SK-N-DZ (cell line): ENCODE measurements at places on chromosomes 5 and 9.
A peak's percentile ranks its signal among the peaks of the same experiment; 100 is the strongest.

DNA sequence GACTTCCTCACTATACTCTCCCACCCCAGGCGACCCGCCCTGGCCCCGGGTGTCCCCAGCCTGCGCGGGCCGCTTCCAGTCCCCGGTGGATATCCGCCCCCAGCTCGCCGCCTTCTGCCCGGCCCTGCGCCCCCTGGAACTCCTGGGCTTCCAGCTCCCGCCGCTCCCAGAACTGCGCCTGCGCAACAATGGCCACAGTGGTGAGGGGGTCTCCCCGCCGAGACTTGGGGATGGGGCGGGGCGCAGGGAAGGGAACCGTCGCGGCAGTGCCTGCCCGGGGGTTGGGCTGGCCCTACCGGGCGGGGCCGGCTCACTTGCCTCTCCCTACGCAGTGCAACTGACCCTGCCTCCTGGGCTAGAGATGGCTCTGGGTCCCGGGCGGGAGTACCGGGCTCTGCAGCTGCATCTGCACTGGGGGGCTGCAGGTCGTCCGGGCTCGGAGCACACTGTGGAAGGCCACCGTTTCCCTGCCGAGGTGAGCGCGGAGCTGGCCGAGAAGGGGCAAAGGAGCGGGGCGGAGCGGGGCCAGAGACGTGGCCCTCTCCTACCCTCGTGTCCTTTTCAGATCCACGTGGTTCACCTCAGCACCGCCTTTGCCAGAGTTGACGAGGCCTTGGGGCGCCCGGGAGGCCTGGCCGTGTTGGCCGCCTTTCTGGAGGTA, 2.1 kb downstream of the CA9 start:
- DNase-seq = peak; percentile 66

GRCh38 chr5:31867219-31867618, 228.3 kb downstream of the PDZD2 start:
- DNase-seq = no peak

- no peak for DNase-seq
Observed at GRCh38 chr5:39541920-39542319, 117.1 kb upstream of the DAB2 start.

DNA sequence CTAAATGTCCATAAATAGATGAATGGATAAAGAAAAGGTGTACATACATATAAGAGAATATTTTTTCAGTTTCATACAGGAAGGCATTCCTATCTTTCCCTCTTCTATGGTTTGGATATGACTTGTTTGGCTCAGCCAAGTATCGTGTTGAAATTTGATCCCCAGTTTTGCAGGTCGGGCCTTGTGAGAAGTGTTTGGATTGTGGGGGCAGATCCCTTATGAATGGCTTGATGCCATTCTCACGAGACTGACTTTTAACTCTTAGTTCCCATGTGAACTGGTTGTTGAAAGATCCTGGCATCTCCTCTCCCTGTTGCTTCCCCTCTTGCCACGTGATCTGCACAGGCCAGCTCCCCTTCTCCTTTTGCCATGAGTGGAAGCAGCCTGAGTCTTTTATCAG, 421.1 kb upstream of the FTMT start:
- no peak for DNase-seq

- DNase-seq = no peak
Observed at GRCh38 chr9:107407675-107408074, 81.9 kb downstream of the KLF4 start.

DNA sequence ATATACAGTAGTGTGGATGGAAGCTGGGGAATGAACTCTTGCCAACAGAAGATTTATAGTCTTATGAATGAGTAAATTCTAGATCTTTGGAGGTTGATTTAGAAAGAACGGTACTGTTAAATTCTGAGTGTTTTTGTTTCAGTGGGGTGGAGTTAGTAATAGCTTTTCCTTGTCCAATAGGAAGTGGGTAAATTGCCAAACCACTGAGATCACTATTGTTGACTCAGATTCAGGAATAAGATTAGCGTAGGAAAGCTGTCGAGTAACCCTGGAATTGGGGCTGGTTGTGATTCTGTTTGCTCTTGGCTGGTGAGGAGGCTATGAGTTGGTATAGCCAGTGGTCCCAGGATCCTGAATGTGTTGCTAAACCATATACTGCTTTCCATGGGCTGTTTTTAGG, 155.6 kb downstream of the ARHGAP26 start:
- DNase-seq = no peak
